AG08396 (cell line): ENCODE measurements at places on chromosomes 3 and 15.

DNA sequence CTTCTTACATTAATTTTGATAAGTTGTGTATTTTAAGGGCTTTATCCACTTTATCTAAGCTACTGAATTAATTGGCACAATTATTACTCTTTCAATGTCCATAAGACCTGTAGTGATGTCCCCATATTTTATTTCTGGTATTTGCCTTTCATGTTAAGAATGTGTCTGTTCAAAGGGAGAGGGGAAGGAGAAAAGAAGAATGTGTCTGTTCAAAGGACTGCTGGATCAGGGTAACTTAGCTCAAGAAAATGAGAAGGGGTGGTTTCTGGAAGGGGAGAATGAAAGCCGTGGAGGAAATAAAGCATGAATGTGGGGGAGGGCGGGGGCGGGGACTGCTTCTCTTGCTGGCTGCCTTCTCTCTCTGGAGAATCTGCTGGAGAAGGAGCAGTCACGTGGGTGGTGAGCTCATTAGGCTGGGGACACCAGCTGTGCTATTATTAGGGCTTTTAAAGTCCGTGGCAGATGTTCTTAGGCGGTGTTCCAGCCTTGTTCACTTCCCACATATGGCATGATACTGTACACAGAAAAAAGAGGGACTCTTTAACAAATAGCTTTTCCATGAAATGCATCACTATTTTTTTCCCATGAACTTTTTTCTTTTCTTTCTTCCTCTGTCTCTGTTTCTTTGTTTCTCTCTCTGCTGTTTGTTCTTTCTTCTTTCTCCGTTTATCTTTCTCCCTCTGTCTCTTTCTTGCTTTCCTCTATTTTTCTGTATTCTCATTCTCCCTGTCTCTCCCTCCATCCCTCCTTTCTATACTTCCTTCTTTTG, 63.7 kb upstream of the ULK4 start:
- peak; percentile 87 for DNase-seq

DNA sequence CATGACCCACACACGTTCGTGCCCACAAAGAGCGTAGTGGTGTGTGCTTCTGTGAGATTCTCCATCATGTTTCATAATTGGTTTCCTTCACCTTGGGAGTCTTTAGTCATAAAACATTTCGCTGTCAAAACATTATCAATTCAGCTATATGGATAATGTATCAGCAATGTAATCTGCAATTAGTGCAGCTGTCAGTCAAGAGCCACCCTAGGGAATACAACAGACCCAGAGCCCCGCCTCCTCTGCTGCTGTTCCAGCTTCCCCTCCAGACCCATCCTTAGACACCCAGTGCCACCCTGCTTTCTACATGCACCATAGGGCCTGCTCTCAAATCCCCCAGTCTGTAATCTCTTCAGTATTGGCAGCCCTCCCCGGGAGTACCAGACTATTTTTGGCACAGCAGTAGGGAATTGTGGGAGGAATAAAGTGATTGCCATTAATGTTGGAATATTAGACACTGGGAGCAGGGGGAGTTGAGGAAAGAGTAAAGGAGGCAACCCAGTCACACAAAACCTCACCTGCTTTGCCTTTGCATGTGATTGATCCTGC, 31.5 kb upstream of the C3orf80 start:
- no peak for DNase-seq

GRCh38 chr3:164352991-164353390, 725.3 kb downstream of the SI start:
- no peak for DNase-seq

DNA sequence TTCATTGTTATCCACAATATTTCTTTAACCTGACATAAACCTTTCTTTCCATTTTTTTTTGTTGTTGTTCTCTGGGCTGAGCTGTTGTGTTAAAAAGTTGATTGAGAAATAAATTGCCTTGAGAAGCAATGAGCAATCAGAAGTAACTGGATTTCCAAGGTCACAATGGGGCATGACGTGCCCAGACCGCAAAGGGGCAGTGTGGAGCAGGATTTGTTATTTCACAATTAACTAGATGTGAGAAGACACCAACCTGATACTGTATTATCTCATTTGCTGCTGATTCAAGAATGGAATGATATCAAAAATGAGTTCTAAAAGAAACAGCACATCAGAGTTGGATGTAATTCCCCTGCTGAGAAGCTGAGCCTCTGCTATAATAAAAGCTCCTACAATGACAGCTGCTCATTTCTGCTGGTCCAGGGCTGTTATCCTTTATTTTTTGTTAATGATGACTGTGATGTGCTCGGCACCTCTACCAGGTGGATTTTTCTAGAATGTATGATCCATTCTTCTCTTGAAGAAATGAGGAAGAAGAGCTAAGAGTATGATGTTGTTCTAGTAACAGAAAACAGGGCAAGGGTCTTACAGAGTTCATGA, 28.1 kb downstream of the CPNE4 start:
- peak; percentile 38 for DNase-seq

- no peak for DNase-seq
Measured at GRCh38 chr3:55292360-55292759, 194.7 kb downstream of the WNT5A start.

DNA sequence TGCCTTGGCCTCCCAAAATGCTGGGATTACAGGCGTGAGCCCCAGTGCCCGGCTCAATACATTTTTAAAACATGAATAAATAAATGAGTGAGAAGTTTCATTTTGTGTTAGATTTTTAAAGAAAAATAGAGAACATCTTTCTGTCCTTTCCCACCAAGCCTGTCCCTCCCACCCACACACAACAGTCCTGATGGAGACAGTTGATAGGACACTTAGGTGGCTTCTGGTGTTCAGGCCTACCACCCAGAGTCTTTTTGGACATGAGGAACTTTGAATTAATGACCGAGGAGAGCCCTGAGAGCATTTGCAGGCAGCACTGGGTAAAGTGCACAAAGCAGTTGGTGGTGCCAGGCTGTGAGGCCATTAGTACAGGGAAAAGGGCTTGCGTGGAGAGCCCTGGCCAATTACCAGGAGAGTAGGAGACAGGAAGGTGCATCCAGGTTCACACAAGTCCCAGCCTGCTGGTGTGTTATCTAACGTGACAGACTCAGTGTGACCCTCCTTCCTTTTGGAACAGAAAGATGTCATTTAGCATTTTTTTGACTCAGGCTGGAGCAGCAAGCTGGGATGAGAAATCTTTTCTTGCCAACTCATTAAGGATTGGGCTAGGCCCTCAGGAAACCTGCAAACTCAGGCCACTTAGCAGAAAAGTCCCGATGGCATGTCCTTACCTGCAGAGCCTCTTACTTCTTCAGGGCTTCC, 103.6 kb downstream of the PDCD6IP start:
- DNase-seq: no peak

GRCh38 chr3:112463250-112463649, 36.0 kb downstream of the BTLA start:
- no peak for DNase-seq

GRCh38 chr3:62237286-62237948, 135.9 kb downstream of the FEZF2 start:
- no peak for DNase-seq

GRCh38 chr3:48832684-48833083, 15.0 kb downstream of the PRKAR2A start:
- DNase-seq: no peak

DNA sequence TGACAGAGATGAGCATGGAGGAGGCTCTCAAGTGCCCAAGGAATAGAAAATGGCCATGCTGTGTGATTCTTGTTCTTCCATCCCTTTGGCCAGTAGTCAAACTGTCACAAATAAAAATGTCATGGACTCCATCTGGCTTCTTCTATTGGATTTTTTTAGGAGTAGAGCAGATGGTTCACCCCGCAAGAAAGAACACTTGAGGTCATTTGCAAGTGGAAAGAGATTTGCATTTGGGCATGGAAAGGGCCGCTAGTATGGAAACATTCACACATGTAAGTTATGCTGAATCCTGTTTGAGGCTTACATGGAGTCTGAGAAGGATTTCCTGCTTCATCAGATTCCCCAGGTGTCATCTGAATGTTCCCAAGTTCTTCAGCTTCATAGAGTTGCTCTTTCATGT, 53.1 kb upstream of the CFAP161 start:
- no peak for DNase-seq

DNA sequence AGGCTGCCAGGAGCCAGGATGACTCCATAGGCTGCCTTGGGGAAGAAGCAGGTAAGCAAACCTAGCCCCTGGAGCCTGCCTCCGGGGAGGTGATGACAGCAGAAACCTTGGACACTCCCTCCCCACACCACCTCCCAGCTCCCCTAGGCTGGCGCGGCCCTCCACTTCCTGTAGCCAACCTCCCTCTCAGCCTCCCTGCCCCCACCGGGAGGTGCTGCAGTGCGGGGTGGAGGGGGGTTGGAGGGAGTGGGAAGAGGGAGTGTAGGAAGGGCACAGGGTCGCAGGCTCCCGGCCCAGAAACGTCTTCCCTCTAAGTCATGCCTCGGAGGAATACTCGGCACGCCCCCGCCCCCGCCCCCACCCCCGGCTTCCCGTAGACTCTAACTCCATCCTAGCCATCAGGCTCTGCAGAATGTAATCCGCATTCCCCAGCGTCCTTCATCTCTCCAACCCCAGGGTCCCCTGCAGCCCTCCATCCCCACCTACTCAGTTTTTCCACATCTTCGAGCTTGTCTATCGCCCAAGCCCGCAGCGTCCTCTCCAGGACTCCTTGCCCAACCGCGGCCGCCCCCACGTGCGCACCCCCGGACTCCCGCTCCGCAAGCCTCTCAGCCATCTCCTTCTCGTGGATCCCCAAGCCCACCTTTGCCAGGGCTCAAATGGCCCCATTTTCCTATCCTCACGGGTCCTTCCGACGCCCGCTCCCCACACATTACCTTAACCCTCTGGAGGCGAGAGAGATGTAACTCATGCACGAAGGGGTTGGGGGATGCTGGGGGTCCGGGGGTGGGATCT, 528 bp downstream of the LPCAT4 start:
- DNase-seq: peak; percentile 65

- no peak for DNase-seq
Measured at GRCh38 chr3:169659096-169659819, 4.3 kb downstream of the MECOM start.
